NCI-H526 (cell line): ENCODE measurements at places on chromosomes 5 and 9.

DNA sequence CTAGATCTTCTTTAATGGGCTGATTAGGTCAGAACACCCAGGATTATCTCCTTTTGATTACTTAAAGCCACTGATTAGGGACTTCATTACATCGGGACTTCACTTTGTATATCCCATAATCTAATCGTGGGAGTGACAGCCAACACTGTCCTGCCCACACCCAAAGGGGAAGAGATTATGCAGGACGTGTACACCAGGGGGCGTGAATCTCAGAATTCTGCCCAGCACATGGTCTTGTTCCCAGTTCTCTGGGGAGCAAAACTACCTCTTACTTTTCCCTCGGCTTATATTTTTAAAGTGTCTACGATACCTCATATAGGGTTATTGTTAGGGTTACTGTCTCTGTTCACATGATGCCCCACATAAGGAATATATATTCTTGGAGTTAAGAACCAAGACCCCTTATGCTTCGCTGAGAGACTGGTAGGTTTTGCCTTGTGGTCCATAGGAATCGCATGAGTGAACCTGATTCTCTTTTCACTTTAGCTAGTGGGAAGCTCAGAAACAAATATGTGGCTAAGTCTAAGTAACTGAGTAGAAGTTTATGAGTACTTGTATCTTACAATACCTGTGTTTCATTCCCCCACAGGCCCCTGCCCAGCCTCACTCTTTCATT, 192.7 kb downstream of the GNA14 start:
- peak; percentile 17 for DNase-seq

- no peak for DNase-seq
Observed at GRCh38 chr9:126722252-126722921, 82.5 kb upstream of the ZBTB43 start.

DNA sequence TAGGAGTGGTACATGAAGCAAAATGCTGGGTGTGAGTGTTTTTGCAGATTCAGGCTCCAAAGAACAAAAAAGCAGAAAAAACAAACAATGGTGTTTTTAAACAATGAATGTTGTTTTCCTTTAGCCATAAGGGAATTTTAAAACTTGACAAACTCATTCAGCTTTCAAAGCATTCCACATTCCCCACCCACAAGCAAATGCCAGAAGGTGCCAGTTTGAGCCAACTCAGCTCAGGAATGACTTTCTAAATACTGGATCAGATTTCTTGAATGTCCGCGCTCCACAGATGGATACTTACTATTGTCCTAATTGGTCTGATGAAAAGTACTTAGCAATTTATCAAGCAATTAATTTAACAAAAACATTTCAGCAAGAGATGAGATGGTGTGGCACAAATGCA, 12.9 kb upstream of the MOB3B start:
- DNase-seq: no peak

- DNase-seq: no peak
Observed at GRCh38 chr9:106936680-106937079, 73.7 kb downstream of the ZNF462 start.

DNA sequence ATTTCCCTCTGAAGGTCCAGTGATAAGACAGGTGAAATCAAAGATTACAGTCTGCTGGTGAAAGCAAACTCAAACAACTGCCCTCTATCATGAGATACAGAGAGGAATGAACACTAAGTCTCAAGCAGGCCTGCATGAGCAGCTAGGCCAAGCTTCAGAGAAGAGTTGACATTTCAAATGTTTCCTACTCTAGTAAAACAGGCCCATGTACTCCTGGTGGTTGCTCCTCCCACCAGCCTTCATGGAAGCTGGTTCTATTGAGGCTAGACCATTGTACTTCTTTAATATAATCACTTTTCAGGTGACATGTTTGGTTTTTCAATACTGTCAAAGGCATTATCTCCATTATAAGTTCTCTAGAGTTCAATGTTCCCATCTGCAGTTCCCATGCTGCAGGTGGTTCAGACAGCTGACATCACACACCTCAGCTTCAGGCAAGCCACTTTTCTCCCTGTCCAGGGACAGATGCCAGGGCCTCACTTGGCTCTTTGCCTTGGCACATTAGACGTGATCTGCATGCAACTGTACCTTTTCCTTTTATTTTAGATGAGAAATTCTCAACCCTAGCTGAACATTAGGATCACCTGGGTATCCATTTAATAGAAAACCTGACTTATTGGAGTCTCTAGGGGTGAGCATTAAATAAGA, 89.8 kb downstream of the PIK3R1 start:
- DNase-seq: no peak

GRCh38 chr5:122858451-122858850, 13.0 kb downstream of the SNX24 start:
- no peak for DNase-seq

- DNase-seq: no peak
Observed at GRCh38 chr9:116958881-116959280, 271.8 kb downstream of the TRIM32 start.

GRCh38 chr5:168747987-168748777, 169.0 kb upstream of the PANK3 start:
- peak; percentile 7 for DNase-seq

DNA sequence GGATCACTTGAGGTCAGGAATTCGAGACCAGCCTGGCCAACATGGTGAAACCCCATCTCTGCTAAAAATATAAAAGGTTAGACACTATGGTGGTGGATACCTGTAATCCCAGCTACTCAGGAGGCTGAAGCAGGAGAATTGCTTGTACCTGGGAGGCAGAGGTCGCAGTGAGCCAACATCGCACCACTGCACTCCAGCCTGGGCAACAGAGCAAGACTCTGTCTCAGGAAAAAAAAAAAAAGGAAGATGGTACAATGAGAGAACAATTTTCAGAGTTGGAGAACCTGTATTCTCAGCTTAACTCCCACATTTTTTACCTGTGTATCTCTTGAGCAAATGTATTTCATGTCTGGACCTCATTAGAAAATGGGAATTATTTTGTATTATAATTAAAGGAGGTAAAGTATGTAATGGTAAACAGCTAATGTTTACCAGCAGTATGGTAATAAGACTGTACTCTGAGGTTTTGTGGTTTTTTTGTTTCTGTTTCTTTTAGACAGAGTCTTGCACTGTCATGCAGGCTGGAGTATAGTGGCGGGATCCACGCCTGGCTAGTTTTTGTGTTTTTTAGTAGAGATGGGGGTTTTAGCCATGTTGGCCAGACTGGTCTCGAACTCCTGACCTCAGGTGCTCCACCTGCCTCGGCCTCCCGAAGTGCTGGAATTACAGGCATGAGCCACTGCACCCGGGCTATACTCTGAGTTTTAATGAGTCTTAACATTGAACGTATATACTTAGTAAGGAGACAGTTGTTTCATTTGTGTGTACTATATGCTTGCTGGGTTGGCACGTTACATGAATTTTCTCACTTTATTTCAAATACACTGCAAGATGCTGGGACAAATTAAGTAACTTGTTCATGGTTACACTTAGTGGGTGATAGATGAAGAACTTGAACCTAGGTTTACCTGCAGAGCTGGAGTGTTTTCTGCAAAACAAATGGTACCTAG, 16.2 kb downstream of the UHRF2 start:
- DNase-seq: no peak

DNA sequence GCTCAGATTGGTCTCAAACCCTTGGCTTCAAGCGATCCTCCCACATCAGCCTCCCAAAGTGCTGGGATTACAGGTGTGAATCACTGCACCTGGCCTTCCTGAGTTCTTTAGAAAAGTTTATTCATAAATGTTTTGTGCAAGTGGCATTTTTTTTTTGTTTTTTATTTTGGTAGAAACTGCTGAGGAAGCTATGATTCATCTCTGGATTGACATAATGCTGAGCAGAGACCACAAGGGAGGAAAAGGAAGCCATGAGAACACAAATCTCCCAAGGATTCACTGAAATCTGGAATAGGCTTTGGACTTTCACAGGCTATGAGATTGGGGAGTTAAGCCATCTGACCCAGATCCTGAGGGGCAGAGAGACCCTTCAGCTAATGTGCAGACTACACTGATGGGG, 3.4 kb upstream of the SLC46A2 start:
- DNase-seq: no peak

DNA sequence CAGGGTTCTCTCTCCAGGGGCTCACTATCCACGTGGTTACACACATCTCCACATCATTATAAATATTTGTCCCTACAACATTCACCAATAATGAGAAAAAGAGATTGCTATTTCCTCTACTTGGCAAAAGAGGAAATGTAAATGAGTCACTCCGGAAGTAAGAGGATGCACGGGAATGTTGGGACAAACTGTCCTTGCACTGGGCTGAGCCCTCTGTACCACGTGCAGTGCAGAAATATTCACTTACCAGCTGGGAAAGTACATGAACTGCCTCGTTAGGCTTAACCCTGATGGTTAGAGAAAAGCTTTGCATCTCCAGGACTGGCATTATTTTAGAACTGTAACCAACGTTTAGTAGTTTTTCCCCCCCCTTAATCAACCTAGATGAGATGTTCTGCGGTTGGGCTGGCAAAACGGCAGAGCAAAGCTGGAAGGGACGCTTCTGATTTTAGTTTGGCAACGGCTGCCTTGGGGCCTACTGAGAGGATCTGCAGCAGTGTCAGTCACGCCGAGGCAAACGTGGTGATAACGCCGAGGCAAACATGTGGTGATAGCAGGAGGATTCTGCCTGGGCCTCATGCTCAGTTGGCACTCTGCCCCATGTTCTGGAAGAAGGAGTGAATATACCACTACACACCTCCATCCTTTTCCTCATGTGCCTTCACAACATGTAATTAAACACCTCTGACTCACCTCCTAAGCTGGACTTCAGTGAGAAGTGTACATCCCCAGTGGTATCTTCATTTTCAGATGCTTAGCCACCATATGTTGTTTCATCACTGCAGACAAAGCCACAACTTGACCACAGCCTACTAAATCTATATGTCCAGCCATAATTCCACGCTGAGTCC, 661.4 kb upstream of the KLF4 start:
- no peak for DNase-seq

GRCh38 chr5:93092349-93093105, 488.5 kb downstream of the NR2F1-AS1 start:
- DNase-seq: no peak

DNA sequence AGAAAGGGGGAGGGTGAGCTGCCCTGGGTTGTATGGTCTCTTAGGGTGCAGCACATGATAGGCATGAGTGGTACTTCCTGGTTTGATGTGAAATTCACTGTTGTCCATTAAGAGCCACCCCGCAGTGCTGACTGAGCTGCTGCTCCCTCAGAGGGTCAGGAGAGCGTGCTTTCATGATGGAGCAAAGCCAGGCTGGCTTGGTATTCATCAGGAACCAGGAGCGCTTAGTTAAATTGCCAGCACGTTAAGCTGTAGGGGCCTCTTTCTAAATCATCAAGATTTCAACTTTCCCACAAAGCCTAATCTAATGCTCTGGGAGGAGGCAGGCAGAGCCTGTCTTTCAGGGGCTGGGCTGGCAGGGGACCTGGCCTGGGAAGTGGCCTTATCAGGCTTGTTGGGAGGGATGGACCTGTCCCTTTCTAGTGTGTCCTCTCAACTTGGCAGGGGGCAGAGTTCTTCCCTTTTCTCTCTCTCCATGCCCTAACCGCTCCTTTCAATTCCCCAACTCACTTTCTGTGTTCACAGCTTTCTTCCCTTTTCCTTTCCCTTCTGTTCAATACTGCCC, 7.9 kb downstream of the CYSTM1 start:
- no peak for DNase-seq

DNA sequence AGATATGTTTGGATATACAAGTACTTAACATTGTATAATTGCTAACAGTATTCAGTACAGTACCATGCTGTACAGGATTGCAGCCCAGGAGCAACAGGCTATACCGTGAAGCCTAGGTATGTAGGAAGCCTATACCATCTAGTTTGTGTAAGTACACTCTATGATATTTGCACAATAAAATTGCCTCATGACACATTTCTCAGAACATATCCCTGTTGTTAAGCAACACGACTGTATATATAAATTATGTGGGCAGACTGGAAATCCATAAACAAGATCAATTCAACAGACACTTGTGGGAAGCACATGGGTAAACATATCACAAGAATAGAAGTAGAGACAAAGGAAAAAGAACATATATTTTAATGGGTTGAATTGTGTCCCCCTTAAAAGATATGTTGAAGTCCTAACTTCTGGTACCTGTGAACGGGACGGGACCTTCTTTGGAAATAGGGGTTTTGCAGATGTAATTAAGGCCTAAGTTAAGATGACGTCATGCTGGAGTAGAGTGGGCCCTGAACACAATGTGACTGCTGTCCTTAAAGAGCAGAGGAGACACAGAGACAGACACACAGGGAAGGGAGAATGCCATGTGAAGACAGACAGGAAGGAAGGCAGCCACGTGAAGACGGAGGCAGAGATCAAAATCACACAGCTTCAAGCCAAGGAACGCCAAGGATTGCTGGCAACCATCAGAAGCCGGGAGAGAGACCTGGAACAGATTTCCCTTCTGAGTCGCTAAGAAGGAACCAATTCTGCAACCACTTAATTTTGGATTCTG, 76.3 kb downstream of the SCAI start:
- DNase-seq: peak; percentile 11

DNA sequence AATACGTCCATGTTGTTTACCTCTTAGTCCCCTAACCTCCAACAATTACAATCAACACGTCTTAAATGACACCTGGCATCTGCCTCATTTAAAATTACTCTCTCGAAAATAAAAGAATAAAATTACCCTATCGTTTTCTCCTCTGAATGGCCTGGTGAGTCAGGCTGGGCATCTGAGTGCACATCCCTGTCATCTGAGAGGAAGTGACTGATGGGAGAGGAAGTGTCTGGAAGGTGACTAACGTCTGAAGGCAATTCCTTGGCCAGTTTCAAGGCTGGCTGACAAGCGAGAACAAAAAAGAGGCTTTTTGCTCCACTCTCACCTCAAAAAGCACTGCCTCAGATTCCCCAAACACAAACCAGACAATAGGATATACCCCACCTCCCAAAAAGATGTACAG, 57.7 kb downstream of the MAPKAP1 start:
- no peak for DNase-seq

DNA sequence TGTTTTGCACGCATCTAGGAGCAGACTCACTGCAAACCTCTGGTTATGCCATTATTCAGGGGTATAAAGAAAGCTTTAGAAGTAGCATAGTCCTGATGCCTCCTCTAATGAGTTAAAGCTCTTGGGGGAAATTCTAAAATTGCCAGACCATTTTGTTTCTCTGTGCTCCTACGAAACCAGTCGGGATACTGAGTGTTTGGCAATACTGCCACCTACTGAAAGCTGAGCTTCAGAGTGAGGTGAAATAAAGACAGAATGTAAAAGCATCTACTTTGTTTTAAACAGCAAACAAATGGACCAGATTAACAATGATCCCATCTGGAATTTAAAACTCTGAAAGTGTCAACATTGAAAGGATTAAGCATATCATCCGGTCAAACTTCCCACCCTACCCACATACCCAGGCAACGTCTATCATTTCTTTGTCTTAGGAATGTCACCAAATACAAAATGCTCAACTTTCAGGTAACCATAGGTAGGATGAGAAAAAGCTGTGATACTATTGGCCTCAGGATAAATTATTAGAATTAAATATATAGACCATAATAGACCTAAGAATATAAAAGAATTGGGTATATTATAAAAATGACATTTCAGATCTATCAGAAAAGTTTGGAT, 77.8 kb upstream of the SHISAL2B start:
- peak; percentile 7 for DNase-seq

GRCh38 chr9:21154018-21154608, 12.3 kb downstream of the IFNA21 start:
- DNase-seq: no peak
